Hindlimb muscle (tissue), 1 donor: ENCODE measurements at places on chromosomes 6 and 20.

DNA sequence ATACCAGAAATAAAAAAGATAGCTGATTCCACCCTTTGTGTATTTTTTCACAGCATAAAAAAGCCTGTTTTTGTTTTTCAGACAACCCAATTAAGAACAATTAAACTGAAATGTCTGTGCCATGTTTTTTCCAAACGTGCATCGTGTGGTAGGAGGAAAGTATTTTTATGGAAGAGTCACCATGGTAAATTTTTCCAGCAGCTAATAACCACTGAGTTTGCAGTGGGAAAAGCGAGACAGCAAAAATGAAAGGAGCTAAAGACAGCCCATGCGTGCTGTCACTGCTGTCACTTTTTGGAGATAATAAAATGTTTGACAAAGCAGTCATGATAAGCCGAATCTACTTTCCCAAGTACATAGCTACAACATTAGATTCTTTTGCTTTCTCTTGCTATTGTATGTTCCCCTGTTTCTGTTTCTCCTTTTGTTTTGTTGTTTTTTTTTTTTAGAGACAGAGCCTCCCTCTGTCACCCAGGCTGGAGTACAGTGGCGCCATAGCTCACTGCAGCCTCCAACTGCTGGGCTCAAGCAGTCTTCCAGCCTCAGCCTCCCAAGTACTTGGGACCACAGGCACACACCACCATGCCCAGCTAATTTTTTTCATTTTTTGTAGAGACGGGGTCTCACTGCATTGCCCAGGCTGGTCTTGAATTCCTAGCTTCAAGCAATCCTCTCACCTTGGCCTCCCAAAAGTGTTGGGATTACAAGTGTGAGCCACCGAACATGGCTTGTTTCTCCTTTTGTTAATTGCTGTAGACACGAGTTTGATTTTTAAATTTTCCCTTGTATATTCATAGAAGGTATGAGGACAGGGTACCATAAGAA lies 261.3 kb downstream of the TMEM242 start:
- DNase-seq: no peak

- DNase-seq: peak; percentile 92
Measured at GRCh38 chr20:63973636-63974401, 4.1 kb upstream of the ZNF512B start.

- DNase-seq: no peak
Measured at GRCh38 chr20:14775778-14776177, 438.4 kb upstream of the FLRT3 start.

- no peak for DNase-seq
Measured at GRCh38 chr6:83509441-83509840, 2.9 kb upstream of the PRSS35 start.
